ENCODE measurements at places on chromosomes 13 and 19.

GRCh38 chr19:37855098-37855497, 51.3 kb downstream of the WDR87 start:
- DNase-seq, result no peak

- DNase-seq, result no peak
These were observed 2.7 kb downstream of the PNMA8C start for GRCh38 chr19:46426035-46426505.

GRCh38 chr13:73922493-73923393, 211.5 kb downstream of the KLF12 start:
- DNase-seq, result no peak

- DNase-seq, result no peak
These were observed 6.3 kb downstream of the MYADM start for GRCh38 chr19:53873773-53874605.
